ENCODE measurements at places on chromosomes 16 and 17.

GRCh38 chr16:88684569-88685155 lies 1.6 kb downstream of the SNAI3 start:
- DNase-seq = no peak

DNA sequence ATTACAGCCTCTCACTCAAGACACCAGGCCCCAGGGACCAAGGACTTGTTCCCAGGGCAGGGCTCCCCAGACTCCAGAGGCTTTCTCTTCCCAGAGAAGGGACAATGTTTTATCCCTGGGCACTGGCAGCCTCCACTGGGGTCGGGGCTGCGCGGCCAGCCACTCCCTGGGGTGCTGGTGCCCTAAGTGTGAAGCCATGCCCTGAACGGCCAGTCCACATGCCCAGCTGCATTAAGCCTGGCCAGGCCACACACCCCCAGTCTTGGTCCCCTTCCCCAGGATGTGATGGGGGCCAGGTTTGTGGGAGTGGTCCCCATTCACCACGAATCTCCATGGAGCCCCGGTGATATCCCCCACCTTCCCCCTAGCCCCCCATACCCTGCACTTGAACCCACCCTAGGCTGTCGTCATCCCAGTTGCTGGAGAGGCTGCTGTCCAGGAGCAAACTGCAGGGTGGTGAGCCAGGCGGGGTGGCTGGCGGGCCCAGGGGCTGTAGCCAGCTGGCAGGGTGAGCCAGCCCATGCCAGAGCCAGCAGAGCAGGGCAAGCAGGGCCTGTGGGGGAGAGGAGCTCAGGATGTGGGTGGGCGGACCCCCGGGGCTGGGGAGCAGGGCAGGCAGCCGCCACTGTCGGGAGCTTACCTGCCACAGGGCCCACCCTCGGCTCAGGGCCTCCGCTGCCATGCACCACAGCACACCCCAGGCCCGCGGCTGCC lies 4.6 kb downstream of the PAQR4 start:
- DNase-seq = no peak

DNA sequence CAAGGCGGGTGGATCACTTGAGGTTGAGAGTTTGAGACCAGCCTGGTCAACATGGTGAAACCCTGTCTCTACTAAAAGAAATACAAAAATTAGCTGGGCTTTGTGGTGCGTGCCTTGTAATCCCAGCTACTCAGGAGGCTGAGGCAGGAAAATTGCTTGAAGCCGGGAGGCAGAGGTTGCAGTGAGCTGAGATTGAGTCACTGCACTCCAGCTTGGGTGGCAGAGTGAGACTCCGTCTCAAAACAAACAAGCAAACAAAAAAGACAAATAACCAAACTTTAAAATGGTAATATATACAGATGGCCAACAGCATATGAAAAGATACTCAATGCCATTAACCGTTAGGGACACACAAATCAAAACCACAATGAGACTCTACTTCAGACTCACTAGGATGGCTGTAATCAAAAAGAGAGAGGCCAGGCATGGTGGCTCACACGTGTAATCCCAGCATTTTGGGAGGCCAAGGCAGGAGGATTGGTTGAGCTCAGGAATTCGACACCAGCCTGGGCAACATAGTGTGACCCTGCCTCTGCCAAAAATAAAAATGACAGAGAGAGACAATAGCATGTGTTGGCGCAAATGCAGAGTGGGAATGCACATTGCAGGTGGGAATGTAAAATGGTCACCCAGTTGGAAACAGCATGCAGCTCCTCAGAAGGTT lies 21.3 kb downstream of the SULT1A2 start:
- DNase-seq = no peak

DNA sequence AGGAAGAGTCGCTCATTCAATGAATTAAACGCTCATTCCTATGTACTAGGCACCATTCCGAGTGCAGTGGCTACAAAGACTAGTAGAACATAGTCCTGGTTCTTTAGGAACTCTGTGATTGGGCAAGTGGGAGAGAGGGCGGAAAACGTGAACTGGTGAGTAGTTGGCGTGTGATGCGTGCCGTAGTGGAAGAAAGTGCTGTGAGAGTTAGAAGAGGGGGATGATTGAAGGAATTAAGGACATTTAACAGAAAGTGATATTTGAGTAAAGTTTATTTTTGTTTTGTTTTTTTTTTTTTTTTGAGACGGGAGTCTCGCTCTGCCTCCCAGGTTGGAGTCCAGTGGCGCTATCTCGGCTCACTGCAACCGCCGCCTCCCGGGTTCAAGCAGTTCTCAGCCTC lies 7.9 kb upstream of the SLFN14 start:
- no peak for DNase-seq

DNA sequence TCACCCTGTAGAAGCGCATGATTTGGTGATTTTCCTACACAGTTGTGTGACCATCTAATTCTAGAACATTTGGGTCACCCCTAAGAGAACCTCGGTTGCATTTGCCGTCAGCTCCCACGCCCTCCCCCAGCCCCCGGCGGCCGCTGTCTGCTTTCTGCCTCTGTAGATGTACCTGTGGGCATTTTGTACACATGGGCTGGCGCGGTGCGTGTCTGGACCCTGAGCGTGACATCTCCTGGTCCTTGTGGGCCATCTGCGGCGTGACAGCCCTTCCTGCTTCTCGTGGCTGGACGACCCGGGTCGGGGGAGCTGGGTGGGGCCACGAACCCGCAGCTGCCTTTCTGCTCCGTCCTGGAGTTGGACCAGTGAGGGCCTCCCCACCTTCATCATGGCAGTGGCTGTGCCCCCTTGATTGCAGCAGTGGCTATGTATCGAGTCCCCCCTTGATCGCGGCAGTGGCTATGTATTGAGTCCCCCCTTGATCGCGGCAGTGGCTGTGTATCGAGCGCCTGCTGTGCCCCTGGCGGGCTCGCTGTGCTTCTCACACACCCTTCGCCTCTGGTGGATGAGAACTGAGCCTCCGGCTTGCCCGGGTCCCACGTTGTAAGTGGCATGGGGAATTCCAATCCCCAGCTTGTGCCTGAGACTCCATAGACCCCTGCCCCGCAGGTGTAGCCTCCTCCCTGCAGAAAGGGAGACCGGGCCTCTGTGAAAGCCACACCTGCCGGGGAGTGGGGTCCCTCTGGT lies 24.1 kb downstream of the GSE1 start:
- DNase-seq = no peak

All from stimulated activated CD8-positive, alpha-beta memory T cell treated with anti-CD3 and anti-CD28 coated beads, Interleukin-7, amount 100 ng/mL, for 4 hours (primary cell).